Right ventricle myocardium inferior (tissue), 1 donor: ENCODE measurements at places on chromosomes 1 and 21. TPM values are rescaled to one million over a fixed set of nuclear protein-coding genes. Genes with fewer than 3 reads are reported as not detected.

DNA sequence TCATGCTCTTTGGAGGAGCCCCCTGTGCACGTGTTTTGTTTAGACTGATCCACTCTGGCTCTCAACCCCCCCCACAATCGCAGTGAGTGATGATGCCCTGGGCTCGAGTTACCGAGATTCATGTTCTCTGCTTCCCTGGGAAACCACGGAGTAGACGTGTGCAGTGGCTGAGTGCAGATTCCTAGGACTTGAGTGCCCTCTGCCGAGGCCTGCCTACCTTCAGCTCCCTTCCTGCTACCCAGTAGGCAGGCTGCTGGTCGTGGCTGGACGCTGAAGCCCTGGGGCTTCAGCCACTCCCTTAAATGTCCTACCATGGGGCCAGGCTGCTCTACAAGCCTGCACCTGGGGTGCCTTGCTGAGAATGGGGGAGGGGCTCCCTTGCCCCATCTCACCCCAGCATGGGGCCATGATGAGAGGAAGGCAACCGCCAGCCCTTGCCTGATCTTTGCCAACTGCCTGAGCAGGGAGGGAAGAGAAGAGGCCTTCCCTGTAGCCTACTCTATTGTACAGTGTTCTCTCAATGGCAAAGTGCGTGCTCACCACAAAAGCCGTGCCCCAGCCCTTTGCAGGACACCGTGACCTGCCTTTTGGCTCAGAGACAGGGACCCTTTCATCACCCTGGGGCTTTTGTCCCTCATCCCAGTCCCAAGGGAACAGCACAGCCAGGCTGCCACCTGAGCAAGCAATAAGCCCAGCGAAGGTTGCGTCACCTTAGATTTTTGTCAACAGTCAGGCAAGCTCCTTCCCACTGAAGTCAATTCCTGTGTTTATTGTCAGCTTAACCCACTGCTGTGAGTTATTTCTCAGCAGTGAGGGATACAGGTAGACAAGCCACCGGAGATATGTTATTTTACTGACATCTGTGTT lies 4.1 kb upstream of the GRIK3 start:
- no peak for DNase-seq

DNA sequence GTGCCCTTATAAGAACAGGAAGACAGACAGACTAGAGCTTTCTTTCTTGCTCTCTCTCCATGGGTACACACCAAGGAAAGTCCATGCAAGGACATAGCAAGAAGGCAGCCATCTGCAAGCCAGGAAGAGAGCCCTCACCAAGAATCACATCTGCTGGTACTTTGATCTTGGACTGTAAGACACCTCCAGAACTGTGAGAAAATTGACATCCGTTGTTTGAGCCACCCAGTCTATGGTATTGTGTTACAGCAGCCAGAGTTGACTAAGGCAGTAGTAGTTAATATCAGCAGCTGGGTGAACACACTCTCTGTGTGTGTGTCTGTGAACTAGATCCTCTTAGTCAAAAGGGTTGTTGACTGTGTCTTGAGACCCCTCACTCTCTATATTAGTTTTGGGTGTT lies 53.8 kb upstream of the PPP2R5A start:
- no peak for DNase-seq

The NRDC gene
- 146 TPM for total RNA-seq

The MMEL1 gene
- 0.35 TPM for total RNA-seq

The PCP4L1 gene
- total RNA-seq = 0.60 TPM

GRCh38 chr1:89221341-89221740 lies 22.6 kb upstream of the GBP4 start:
- DNase-seq = no peak

- DNase-seq = no peak
Observed at GRCh38 chr1:46372431-46372830, 21.7 kb upstream of the FAAH start.

GRCh38 chr1:192601143-192601542 lies 25.6 kb downstream of the RGS1 start:
- DNase-seq = no peak

GRCh38 chr21:14356746-14357145 lies 26.2 kb downstream of the HSPA13 start:
- DNase-seq = no peak

GRCh38 chr1:185450917-185451316 lies 133.9 kb upstream of the IVNS1ABP start:
- DNase-seq = no peak

DNA sequence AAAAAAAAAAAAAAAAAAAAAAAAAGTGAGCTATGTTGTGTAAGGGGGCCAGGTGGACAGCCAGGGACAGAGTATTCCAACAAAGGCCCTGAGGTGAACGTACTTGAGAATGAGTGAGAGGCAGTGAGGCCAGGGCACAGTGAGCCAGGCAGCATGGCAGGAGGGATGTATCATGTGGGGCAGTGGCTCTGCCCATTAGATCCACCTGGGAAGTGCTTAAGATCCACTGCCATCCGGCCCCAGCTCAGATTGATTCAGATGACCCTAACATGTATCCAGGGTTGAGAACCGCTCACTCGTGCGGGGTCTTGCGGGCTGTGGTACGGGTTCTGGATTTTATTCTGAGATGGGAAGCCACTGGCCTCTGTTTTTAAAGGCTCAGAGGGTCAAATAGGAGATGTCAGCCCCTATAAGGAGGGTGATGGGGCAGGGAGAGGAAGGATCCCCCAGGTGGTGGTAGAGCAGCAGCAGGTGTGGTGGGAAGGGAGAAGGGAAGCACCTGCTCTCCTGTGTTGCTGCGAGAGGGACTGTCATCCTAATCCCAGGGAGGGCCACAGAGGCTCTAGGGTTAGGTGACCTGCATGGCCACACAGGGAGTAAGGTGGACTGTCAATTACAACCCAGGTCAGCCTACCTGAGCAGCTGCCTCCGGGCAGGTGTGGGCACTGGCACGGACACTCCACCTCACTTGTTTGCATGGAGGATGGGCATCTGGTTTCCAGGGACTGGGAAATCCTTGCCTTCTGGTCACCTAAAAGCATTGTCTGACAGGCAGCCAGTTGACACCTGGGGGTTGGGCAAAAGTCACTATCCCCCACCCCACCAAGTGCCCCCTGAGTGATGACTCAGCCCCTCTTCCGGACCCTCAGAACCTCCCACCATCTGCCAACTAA lies 31.6 kb downstream of the CDK18 start:
- peak; percentile 50 for DNase-seq

The TMEM200B gene
- total RNA-seq = 2.1 TPM

The TAS1R1 gene
- total RNA-seq = not detected

The KLHL20 gene
- total RNA-seq = 16.5 TPM

The PPFIA4 gene
- 22.2 TPM for total RNA-seq

The KCNT2 gene
- total RNA-seq = 0.81 TPM

DNA sequence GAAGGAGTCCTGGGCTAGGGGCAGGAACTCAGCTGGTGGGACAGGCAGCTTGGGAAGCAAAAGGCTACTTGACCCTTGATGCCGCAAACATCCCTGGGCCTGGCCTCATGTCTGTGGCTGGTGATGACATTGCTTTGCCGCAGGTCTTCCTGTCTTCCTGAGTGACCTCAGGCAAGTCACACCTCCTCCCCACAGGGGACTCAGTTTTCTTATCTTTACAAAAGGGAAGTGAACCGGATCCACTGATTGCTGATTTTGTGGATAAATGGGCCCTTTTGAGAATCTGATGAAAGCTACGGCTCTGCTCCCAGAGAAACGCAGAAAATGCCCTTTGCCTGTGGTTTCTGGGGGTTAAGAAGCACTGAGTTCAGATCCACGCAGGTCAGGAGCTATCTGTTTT lies 20.7 kb downstream of the PLOD1 start:
- DNase-seq = peak; percentile 61

DNA sequence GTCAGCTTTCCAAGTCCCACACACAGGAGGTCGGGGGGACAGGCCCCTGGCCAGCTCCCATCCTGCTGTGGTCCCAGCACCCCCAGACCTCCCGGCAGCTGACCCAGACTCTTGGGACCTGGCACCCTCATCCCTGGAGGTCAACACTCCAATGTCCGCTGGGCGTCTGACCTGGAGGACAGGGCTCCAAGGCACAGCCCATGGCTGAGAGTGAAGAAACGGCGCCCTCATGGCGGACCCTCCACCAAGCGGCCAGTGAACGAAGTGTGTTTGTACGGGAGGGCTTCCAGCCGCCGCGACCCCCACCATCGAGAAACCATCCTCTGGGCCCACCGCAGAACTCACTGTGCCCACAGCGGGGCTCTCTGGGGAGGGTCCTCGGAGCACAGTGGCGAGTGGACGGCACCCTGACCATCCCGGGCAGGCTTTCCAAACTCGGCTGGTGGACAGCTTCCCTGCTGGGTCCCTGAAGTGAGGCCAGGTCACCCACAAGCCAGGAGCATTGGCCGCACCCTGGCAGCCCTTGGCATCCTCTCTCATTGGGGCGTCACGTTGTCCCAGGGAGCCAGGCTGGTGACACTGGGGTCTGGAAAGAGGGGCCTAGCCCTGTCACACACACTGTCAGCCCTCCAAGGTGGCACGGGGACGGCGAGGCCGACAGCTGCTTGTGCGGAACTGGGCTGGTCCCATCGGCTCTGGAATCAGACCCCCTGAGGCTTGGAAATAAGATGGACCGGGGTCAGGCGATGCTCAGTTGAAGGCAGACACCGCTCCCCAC lies 47.8 kb upstream of the COL6A2 start:
- DNase-seq = peak; percentile 68

GRCh38 chr1:61079296-61079897 lies 3.0 kb upstream of the NFIA start:
- DNase-seq = no peak

DNA sequence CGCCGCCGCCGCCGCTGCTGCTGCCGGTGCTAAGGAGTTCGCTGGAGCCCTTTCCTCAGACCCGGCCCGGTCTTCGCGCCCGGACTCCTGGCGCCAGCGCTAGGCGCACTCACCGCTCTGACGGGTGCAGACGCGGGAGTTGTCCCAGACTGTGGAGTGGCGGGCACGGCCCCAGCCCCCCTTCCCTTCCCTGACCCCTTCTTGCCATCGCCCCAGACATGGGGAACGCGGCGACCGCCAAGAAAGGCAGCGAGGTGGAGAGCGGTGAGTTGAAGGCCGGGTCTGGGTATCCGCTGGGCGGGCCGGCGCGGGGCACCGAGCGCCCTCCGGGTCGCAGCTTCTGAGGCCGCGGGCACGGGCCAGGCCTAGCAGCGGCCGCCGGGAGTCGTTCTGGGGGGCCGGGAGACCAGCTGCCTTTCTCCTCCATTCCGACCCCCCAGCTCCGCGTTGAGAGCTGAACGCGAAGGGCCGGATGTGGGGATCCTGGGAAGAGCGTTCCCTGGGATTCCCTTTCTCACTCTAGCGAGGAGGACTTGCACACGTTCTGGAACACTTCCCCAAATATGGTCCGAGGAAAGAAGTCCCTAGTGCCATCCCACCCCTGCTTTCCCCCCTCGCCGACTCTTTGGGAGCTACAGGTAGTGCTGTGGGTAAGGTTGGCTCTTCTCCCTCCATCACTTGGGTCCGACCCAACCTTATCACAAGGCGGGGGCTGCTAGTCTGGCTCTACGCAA lies 65.8 kb upstream of the PRKACB start:
- peak; percentile 62 for DNase-seq

The S100A8 gene
- total RNA-seq = 79.9 TPM

DNA sequence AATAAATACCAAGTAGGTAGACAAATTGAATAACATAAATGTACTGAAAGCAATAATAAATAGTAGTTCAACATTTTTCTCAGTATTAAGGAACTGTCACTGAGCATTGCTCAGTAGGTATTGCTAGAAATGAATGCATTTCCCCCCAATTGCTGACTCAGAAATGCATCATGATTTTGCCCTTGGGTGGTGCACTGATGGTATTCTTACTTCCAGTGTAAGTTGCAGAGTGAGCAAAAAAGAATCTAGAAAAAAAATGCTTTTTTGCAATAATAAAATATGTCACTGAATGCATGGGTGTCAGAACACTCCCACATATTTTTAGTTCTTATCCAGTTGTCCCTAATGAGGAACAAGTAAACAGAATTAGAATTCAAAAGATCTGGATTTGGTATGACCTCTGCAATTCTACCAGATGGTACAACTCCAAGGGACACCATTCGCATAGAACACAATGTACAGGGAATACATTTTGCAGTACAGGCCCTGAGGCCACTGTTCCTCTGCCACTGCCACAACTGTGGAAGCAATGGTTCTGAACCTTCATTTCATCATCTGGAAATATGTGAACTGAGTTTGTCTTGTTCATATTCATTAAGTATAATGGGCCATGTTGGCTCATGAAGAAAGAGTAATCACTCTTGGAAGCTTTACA lies 78.0 kb downstream of the ATP6V1G3 start:
- no peak for DNase-seq

DNA sequence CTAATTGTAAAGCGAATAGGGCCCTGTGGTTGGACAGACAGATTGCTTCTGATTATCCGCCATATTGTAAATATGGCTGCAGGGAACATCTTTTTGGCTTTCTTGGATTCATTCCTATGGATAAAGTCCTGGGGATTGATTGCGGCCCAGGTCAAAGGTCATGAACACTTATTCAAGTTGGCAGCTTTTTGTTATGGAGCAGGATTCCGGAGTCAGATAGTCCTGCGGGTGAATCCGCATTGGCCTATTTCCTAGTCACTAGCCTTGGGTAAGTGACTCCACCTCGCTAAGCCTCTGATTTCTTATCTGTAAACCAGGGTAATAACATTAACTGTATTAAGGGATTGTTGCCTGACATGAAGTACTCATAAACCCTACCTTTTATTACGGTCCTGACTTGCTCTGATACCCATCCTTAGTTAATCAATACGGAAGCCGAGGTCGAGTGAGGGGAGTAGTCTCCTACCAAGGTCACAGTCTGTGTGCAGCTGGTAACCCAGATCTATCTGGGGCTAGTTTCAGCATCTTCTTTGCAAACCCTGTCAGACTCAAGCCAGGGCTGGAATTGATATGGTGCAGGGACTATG lies 31.7 kb downstream of the EDN2 start:
- no peak for DNase-seq

- DNase-seq = no peak
Observed at GRCh38 chr1:51788938-51789337, 89.6 kb downstream of the NRDC start.

The NIBAN1 gene
- total RNA-seq = 354 TPM

DNA sequence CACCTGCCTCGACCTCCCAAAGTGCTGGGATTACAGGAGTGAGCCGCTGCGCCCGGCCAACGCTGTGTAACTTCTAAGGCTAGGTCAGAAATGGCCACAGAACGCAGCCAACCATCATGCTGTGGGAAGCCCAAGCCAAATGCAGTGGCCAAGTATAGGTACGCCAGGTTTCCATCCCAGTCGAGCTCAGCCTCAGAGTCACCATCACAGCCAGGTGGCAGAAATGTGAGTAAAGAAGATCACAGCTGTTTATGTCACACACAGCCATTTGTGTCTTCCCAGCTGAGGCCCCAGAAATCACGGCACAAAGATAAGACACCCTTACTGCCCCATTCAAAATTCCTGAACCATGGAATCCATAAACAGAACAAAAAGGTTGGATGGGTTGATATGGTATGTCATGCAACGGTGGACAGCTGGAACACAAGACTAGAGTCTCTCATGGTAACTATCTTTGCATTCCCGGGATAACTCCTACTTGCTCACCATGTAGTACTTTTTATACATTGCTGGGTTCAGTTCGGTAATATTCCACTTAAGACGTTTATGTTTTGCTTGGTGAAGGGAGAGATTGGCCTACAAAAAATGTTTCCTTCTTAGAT lies 84.3 kb downstream of the SLC45A1 start:
- DNase-seq = no peak

The WDTC1 gene
- 64.2 TPM for total RNA-seq
